T-helper 17 cell (primary cell): ENCODE measurements at places on chromosomes 3 and 15. TPM values are rescaled to one million over a fixed set of nuclear protein-coding genes. Genes with fewer than 3 reads are reported as not detected.

Gene AGBL1
- not detected for total RNA-seq

Gene ZNF501
- 1.3 TPM for total RNA-seq

Gene SEMA3B
- 1.7 TPM for total RNA-seq

Gene CPEB1
- 0.32 TPM for total RNA-seq

DNA sequence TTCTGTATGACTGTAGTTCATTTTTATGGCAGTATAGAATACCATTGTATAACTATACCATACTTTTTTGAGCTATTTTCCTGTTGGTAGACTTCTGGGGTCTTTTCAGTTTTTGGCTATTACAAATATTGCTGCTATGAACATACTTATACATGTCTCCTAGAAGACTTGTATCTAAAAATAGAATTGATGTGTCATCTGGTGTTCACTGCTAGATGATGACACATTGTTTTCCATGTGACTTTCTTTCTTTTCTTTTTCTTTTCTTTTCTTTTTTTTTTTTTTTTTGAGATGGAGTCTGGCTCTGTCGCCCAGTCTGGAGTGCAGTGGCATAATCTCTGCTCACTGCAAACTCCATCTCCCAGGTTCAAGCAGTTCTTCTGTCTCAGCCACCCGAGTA, 69.8 kb downstream of the SH3GL3 start:
- peaks cover 26% of the 10 kb centered on the region for H3K27me3 ChIP-seq
- H3K4me3 ChIP-seq: no peak overlapping the region
- no peaks in the 10 kb centered on the region for H3K4me1 ChIP-seq
- peaks cover 2% of the 10 kb centered on the region for H3K36me3 ChIP-seq
- no peak for DNase-seq
- H3K27ac ChIP-seq: no peak overlapping the region

Gene WDR49
- total RNA-seq: 0.45 TPM

Gene RTP3
- total RNA-seq: not detected

GRCh38 chr15:74642348-74642733, 26.7 kb downstream of the CLK3 start:
- no peak overlapping the region for H3K4me3 ChIP-seq
- peaks cover 6% of the 10 kb centered on the region for H3K36me3 ChIP-seq
- H3K27ac ChIP-seq: peak overlapping the region; percentile 56

Gene U2SURP
- 145 TPM for total RNA-seq

- no peaks in the 10 kb centered on the region for H3K36me3 ChIP-seq
- H3K27ac ChIP-seq: no peak overlapping the region
- H3K4me3 ChIP-seq: no peak overlapping the region
- H3K27me3 ChIP-seq: peaks cover 37% of the 10 kb centered on the region
- no peaks in the 10 kb centered on the region for H3K4me1 ChIP-seq
- DNase-seq: no peak
These were observed 316.2 kb upstream of the UMPS start for GRCh38 chr3:124413989-124414598.

Gene CPLX3
- not detected for total RNA-seq

- H3K36me3 ChIP-seq: no peaks in the 10 kb centered on the region
- H3K4me3 ChIP-seq: peak overlapping the region; percentile 25
- DNase-seq: no peak
- peaks cover 17% of the 10 kb centered on the region for H3K4me1 ChIP-seq
- no peaks in the 10 kb centered on the region for H3K27me3 ChIP-seq
These were observed 9.5 kb downstream of the EBLN2 start for GRCh38 chr3:73070675-73071575.
